ENCODE measurements at places on chromosomes 7 and 10.

DNA sequence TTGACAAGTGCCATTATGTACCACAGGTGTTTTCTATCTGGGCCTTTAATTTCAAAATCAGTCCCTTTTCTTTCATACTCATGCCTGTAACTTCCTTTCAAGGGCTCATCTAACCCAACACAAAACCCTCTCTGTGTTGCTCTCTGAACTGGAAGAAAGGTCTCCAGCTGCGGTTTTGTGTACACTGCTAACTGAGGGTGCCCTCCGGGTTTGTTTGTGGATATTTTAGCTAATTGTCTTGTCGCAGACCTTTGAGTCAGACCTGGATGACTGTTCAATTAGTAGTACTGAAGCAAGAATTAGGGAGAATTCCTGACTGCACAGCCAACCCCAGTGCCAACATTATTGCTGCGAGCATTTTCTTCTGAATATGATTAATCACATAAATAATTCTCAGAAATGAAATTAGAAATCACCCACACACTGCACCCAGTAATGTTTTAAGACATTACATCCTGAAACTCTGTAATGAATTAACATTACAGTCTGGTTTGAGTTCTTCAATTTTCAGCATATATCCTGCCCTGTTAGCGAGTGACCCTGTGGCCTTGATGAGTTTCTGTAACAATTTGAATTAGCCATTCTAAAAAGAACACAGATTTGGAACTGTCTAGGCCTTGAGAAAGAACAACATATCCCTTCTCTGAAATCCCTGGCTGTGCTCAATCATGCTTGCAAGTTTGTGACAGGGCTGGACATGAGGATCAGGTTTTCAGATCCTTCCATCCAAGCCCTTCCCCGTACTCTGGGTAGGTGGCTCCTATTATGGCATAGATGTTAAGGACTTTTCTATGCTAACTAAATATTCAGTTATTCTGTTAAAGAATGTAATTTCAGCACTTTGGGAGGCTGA, 460.1 kb downstream of the PLXDC2 start:
- no peak for DNase-seq

- no peak for DNase-seq
These were observed 36.1 kb upstream of the CHST15 start for GRCh38 chr10:124129471-124129870.

DNA sequence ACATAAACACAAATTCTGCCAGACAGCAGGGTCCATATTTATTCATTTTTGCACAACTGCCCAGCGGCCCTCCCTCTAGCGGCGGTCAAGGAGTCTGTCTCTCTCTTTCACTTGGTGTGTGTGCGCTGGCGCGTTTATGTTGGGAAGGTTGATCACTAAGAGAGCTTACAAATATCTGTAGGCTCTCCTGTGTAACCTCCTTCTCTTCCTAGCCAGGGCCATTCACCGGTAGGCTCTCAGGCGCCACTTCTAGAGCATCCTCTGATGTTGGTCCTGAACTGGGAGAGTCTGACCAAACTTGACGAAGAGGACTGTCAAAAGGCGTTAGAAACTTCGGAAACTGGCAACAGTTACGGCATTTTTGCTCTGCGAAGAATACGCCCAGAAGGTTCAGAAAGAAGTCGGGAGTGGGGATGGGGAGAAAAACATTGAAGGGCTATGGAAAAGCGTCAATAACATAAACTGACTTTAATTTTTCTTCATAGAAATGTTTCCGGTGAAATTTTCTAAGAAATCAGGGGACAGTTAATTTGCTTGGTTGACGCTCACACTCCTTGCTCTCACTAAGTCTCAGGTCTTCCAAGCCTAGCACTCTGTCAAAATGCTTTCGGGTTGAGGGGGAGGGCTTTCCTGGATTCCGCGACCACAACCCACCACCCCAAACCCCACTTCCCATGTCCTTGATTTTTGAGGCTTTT, 731.1 kb downstream of the ZWINT start:
- DNase-seq, result no peak

DNA sequence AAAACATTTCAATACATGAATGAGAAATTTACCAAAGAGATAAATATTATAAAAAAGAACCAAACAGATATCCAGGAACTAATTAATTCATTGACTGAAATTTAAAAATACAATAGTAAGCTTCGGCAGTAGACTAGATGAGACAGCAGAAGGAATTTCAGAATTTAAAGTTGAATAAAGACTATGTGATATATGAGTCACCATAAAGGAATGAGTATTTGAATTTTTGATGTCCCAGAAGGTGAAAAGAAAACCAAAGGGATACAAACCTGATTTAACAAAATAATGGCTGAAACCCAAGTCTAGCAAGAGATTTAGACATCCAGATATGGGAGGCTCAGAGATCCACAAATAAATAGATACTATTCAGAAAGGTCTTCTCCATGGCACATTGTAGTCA, 623.9 kb upstream of the FOXK1 start:
- DNase-seq, result no peak

GRCh38 chr7:129315960-129316359, 91.1 kb downstream of the AHCYL2 start:
- DNase-seq, result no peak

DNA sequence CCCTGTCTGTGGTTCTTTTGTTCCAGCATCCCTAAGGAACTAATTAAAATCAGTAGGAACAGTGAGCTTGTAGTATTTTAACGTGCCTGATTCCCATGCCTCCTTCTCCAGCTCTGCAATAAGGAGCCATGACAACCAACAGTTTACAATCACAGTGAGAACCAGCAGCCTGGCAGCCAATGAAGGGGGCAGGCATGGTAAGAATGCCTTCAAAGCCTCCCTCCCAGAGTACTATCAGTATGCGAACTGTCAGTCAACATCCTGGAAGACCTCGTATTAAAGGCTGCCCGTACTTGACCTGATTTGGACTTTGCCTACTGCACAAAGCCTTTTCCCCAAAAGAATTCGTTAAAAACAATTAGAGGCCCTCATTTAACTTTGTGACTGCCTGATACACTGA, 7.7 kb downstream of the ZPBP start:
- DNase-seq, result no peak

DNA sequence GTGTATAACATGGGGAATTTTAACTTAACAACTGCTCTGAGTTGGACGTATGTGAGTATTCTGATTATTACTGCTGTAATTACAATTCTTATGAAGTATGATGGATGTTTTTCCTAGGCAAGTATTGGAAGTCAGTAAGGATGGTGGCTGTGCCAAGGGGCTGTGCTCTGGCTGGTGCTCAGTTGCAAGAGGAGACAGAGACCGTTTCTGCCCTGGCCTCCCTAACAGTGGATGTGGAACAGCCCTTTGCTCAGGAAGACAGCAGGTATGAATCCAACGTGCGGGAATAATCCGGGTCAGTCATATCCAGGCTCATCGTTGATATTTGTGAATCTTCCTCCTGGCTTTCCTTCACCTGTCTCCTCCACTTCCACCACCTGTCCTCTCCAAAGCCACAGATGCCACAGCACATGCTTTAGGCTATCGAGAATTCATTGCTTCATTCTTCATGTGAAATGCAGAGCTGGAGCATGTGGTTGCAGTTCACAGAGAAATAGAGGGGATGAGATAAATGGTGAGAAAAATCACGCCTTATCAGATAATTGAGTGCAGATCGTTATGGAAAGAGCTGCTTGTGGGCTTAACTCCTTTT, 141.7 kb downstream of the TWIST1 start:
- DNase-seq, result no peak

GRCh38 chr10:131512852-131513251, 201.3 kb upstream of the TCERG1L start:
- DNase-seq, result no peak

- no peak for DNase-seq
These were observed 89.2 kb upstream of the FGL2 start for GRCh38 chr7:77288676-77289320.

DNA sequence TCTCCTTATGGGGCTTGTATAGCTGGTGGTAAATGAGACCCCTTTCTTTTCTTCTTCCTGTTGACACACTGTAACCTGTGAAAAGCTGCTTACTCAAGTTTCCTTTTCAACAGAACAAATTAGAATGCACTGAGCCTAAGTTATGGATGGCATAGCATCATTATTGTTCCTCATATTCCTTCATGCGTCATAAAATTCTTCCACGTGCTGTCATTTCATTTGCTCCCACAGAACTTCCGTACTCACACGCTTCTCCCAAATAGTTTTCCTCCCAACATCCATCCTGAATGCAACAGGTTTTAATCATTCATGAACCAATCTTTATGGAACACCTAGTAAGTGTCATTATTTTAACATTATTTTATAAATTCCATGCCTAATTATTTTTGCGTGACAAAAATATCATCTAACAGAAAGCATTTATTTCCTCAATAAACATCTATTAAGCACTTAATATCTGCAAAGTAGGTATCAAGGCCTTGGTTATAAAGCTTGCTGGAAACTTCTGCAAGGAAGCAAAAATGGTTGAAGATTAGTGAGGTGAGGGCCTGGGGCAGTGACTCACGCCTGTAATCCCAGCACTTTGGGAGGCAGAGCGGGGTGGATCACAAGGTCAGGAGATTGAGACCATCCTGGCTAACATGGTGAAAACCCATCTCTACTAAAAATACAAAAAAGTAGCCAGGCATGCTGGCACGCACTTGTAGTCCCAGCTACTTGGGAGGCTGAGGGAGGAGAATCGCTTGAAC, 18.9 kb upstream of the SEPTIN7 start:
- DNase-seq, result no peak

GRCh38 chr7:63899691-63900393, 98.8 kb upstream of the ZNF722 start:
- DNase-seq, result no peak

- no peak for DNase-seq
These were observed 404.1 kb upstream of the GALNT17 start for GRCh38 chr7:70727861-70728260.

DNA sequence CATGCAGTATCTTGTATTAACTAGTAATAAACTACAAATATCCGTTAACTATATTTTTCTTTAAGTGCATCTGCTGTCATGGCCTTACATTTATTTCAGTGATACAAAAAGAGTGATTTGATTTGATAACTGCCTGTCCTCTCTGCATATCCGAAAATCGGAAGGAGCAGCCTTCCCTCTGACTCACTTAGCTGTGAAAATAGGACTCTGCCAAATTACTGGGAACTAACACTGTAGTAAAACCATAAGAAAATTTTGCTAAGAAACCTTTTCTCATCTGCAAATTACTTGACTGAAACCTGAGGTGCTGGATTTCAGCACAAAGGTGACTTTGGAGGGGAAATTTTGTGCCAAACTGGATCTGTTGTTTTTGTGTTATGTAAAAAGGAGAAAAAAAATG, 176.6 kb upstream of the MKLN1 start:
- no peak for DNase-seq

- no peak for DNase-seq
These were observed 53.7 kb upstream of the KDM7A start for GRCh38 chr7:140230516-140230860.

DNA sequence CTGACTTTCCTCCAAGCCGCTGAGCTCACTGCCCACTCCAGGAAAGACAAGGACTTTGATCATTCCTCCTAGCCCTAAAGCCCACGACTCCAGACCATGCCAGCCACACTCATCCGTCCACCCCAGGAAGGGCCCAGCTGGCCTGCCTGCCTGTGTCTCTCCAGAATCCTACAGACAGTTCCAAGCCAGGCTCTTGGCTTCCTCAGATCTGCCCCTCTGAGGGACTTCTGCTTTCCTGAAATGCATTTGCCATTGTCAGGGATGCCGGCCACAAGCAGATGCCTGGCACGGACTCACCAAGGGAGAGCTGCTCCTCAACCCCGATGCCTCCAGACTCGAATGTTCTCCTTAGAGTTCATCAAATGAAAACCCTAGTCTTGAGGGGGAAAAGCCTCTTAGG, 155.8 kb downstream of the OAT start:
- no peak for DNase-seq

DNA sequence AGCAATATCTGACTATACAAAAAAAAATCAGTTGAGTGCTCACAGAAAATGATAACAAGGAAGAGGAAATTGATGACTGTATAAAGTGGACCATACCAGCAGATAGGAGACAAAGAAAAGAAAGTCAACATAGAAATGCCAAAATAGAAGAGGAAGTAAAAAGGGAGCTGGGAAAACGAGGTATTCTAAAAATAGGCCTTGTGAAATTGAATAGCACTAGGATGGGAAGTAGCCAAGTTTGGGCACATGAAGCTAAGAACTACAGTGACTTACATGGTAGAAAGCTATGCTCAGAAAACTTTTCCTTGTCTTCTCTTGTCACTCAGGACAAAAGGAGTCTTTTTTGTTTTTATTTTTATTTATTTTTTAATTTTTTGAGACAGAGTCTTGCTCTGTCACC, 76.2 kb upstream of the APBB1IP start:
- DNase-seq, result no peak

- DNase-seq, result no peak
These were observed 161.9 kb downstream of the DNAJB6 start for GRCh38 chr7:157498657-157499056.

Measured in AG08396 (cell line).